ENCODE measurements at places on chromosomes 16 and 17. TPM values are rescaled to one million over a fixed set of nuclear protein-coding genes. Genes with fewer than 3 reads are reported as not detected.

DNA sequence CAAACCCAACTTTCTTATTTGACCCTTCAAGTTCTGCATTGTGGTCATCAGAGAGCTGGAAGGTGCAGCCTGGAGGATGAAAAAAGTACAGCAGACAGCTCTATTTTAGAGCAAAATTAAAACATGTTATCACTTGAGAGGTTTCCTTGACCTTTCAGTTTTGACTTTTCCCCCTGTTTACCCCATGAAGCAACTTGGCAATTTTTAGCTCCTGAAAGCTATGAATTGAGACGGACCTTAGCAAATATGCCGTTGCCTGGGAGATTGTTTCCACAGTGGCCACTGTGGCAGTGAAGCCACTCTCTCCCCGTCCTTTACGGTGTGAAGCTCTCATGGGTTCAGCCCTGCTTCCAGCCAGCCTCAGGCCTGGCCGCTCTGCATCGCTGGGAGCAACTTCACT is 398.6 kb downstream of the CPPED1 start:
- DNase-seq, result no peak

GRCh38 chr17:73924114-73924908 is 279.2 kb upstream of the RPL38 start:
- no peak for DNase-seq

DNA sequence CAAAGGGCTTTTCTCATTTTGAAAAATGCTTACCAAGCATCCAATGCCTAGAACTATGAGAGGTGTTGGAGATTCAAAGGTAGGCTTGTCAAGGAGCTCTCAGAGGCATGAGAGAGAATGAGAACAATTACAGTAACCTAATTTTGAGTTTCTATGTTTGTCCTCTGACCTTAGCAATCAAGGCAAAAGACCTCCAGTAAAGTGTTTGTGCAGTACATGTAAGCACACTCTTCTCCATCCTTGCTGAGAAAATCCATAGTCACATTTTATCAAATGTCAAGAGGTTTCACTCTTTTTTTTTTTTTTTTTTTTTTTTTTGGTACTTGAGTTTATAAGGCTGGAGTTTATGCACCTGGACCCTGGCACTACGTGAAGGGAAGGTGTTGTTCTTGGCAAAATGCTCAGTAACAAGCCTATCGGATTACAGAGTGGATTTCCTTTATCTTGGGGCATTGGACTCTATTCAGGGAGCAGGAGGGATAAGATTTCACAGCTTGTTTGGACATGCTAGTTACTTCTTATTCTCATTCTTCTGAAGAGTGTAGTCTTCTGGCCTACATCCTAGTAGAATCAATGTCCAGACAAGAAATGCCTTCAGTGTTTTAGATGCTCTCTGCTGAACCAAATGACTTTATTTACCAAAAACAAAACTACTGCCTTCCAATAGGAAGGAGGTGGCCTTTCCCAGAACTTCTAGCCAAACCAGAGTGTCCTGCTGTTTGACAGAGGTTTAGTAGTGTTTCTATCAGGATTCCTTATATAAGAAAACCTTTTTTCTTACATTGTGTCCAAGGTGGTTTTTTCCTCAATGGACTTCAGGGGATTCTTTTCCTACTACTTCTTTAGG is 21.9 kb downstream of the KCNJ2 start:
- DNase-seq, result no peak

- no peak for DNase-seq
These were observed 14.8 kb downstream of the ERN1 start for GRCh38 chr17:64115043-64115698.

DNA sequence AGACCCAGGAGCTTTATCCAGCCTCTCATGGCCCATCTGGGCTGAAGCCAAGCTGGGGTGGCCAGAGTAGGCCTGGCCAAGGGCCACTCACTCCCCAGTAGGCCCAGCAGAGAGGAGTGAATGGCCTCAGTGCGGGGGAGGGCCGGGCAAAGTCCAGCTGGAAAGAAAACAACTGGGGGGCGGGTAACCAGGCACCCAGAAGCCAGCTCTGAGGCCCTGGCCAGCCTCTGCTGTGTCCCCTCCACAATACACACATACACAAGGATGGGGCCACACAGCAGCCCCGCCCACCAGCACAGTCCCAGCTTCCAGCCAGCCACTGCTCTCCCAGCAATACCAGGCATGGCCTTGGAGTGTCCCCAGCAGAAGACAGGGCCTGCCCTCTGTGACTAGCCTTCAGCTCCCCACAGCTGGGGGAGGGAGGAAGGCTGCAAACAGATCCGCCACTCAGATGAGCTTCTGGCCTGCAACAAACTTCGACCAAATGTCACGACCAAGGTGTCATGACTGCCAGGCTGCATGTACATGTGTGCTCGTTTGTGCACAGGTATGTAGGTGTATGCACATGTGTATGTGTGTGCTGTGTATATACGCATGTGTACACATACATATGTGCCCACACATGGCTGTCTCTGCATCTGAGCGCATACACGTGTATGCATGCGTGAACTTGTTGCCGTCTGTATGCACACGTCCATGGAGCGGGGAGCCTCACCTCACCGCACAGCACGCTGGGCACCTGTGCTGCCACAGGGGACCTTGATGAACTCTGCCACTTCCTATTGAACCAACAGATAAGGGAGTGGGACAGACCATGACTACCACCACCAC is 5.0 kb downstream of the CARHSP1 start:
- DNase-seq, result no peak

DNA sequence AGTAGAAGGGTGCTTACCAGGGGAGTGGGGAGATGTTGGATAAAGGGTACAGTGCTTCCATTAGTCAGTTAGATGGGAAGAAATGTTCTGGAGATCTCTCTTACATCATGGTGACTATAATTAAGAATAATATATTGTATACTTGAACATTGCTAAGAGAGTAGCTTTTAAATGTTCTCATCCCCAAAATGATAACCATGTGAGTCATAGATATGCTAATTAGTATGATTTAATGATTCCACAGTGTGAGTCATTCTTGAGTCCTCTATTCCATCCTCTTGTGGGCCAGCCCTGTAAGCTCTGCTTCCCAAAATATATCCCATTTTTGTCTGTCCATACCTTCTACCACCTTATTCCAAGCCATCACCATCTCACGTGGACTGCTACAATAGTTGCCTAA is 80.6 kb upstream of the CDH11 start:
- DNase-seq, result no peak

GRCh38 chr17:33192951-33193911 is 99.9 kb downstream of the ASIC2 start:
- DNase-seq, result no peak

GRCh38 chr17:181245-182049 is at the start of gene DOC2B:
DOC2B (minus strand) TSS chr17:181650; CDS start chr17:181479, 171 bp downstream.
- no peak for DNase-seq

DNA sequence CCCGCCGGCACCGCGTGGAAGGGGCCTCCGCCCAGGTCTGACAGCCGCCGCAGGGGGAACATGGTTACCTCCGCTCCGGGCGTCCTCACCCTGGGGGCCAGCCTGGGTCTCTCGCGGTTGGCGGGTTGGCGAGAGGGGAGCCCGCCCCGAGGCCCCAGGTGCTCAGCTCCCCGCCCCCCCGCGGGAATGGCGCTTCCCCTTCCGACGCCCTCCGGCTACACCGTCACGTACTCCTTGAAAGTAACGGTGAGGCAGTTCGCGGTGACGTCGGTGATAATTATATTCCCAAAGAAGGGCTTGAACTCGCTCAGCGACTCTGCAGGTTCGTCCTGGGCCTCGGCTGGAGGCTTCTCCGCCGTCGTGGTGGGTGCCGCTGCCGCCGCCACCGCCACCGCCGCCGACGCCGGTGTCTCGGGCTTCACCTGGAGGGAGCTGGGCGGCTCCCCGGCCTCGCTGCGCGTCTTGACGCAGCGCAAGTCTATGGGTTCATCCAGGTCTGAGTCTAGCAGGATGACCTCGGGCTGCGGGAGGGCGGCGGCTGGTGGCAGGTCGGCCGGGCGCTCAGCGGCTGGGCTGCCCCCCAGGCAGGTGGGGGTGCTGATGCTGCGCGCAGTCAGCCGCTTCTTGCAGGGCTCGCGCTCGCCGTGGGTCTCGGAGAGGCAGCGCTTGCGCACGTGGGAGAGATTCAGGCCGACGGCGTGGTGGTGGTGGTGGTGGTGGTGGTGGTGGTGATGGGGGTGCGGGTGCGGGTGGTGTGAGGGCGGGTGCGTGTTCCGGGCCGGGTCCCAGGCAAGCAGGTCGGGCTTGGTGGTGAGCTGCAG is 5.3 kb downstream of the CBX4 start:
- no peak for DNase-seq

DNA sequence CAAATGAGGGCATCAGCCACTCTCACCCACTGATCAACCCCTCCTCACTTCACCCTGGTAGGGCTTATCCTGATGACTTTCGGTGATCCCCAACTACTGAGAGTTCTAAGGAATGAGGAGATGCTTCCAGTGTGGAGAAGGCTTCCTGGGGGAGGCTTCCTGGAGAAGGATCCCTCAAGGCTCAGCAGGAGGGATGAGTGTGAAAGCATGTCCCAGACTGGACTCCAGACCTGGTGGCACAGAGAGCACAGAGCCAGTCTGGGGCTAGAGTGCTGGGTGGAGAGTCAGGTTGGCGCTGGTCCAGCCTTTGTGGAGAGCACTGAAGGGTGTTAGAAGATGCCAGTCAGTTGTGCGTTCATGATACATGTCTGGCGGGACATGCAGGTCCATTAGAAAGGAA is 53.7 kb downstream of the PLD6 start:
- no peak for DNase-seq

DNA sequence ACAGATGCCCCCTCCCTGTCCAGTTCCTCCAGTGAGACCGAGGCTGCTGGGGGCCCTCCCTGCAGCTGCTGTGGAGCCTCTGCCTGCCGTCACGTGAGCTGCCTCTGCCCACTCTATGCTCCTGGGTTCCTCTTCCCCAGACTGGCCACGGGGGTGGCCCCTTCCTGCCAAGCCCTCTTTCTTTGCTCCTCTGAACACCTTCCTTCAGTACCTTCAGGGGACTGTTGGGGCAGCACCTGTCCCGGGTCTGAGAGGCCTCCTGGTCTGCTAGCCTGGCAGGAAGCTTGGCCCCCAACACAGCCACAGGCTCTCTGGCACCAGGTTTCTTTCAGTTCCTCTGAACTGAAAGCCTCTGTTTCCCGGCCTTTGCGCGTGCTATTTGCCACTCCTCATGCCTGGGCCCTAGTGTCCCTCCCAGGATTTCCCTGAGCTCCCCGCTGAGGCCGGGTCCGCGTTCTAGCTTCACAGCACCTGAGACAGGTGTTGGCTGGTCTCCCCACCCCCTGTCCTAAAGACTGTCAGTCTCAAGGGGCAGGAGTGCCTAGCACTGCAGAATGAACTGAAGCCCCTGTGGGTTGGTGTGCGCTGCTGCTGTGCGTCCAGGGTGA is 6.6 kb upstream of the ATP6V0C start:
- DNase-seq, result no peak

DNA sequence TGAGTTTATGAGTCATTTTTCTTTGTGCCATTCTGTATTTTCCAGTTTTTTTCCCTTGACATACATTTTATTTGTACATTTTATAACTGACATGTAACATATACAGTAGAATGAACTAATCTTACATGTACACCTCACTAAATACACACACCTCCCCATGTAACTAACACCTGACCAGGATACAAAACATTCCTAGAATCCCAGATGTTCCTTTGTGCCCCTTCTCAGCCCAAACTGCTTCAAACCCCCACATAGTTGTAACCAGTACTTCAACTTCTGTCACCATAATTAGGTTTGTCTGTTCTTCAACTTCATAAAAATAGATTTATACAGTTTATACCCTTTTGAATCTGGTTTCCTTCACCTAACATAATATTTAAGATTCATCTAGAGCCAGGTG is 73.5 kb downstream of the BRIP1 start:
- DNase-seq, result no peak

DNA sequence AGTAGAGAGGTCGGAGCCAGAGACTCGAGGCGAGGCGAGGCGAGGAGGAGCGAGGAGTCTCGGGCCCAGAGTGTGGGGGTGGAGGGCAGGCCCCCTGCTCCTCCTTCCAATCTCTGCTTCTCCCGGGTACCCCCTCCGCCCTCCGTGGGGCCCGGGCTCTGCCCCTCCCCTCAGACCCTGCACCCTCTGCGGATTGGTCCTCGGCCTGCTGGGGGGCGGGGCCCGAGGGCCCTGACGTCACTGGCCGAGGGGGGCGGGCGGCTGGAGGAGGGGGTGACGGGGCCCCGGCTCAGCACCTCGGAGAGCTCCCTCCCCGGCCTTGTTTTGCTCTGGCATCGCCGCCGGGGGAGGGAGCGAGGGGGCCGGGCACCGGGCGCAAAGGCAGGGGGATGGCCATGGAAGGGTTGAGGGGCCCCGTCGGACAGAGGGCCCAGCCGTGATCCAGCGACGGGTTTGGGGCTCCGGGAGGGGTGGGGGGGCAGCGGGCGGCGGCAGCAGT is at the start of gene RUNDC3A:
TSS of gene RUNDC3A (plus strand) at position 282 of the 499 bp plus-strand sequence. CDS start 232 bp downstream, outside the sequence.
- DNase-seq, result peak; percentile 85

DNA sequence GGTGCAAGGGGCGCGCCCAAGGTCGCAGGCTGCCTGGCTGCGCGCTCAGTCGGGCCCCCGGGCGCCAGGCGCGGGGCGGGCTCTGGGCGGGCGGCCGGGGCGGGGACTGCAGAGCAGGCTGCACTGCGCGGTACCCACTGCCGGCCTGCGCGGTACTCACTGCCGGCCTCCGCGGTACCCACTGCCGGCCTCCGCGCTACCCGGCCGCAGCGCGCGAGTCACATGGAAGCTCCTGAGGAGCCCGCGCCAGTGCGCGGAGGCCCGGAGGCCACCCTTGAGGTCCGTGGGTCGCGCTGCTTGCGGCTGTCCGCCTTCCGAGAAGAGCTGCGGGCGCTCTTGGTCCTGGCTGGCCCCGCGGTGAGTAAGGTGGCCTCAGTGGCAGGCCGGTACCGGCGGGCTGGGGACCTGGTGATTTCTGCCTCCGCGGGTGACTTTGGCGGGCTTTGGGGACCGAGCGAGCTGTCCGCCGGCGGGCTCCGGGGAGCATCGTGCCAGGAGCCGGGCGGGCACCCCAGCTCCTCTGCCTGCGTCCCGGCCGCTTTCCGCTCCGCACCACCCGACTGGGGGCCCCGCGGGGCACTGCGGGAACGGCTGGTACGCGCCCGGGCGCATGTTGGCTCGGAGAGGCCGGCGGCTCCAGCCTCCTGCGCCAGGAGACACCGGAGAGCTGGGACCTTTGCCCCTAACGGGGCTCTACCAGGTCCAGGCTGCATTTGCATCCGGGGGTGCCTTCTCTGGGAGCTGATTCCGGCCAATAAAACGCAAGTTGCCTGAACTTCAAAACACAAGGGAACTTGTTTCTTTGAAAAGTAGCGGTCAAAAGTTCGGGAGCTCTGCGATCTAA is at the start of gene SLC47A1:
TSS of gene SLC47A1 (plus strand) at position 137 of the 844 bp plus-strand sequence. CDS start at position 223, 86 bp downstream.
- DNase-seq, result no peak

DNA sequence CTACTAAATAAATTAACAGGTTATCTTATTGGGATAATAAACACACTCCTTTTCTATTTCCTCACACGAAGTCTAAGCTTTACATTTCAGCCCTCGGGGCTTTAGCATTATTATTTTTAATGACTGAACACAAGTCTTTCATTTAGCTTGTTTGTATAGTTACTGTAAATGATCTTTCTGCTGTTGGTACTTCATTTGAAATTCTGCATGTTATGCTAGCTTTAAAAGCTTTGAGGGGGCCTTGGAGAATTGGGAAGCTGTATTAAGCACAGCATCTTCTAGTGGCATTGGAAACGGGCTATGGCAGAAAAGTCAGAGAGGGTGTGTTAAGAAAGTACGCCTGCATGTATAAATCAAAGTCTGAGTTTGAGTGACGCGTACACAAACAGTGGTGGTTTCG is 243.7 kb downstream of the FTO start:
- no peak for DNase-seq

CLEC19A gene
- not detected for total RNA-seq

KLHL10 gene
- total RNA-seq, result 0.44 TPM

PRDM7 gene
- not detected for total RNA-seq

SLC5A2 gene
- not detected for total RNA-seq

PDE6G gene
- not detected for total RNA-seq

AIPL1 gene
- not detected for total RNA-seq

DCTPP1 gene
- 49.9 TPM for total RNA-seq

SLC16A11 gene
- total RNA-seq, result 2.8 TPM

SCGB1C2 gene
- not detected for total RNA-seq

SPHK1 gene
- total RNA-seq, result 3.1 TPM

HP gene
- 3.9 TPM for total RNA-seq

PSMC5 gene
- total RNA-seq, result 121 TPM

Measured in ureter (tissue), 1 donor.